ENCODE measurements at places on chromosomes 16 and 17.
A peak's percentile ranks its signal among the peaks of the same experiment; 100 is the strongest.

- peak; percentile 88 for DNase-seq
These were observed 180.1 kb downstream of the SPECC1 start for GRCh38 chr17:20189302-20189701.

DNA sequence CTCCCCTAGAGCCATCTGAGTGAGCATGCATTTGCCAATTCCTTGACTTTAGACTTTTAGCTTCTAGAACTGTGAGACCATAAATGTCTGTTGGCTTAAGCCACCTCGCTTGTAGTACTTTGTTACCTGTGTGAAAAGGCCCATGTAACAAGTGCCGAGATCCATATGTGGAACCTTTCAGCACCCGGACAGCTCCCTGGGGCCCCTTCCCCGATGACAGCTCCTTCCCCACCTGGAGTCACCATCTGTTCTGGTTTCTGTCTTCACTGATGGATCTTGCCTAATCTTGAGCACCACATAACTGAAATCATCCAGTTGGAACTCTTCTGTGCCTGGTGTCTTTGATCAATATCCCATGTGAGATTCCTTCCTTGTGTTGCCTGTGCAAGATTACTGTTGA is 78.9 kb upstream of the EEF2KMT start:
- no peak for DNase-seq

DNA sequence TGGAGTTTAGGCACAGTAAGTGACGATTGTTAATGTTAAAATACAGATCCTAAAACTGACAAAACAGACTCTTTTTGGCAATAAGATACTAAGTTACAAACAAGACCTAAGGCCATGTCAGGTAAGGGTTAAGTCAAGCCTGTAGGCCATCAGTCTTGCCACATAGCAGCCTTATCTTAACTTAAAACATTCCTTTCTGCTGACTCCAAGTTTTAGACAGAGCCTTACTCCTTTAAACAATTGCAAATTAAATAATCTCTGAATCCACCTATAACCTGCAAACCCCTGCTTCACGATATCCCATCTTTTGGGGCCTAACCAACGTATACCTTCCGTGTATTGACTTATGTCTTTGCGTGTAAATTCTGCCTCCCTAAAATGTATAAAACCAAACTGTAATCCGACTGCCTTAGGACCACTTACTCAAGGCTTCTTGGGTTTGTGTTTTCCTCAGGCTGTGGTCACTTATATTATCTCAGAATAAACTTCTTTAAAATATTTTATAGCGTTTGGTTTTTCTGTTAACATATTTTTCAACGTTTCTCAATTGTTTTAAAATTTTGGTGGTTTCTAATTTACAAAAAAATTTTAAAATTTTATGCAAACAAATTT is 64.4 kb downstream of the EFCAB5 start:
- DNase-seq, result no peak

GRCh38 chr16:49548325-49548970 is 174.8 kb downstream of the C16orf78 start:
- no peak for DNase-seq

- no peak for DNase-seq
These were observed at the start of gene CDYL2 for GRCh38 chr16:80804526-80805383. CDYL2 (minus strand) TSS chr16:80804598; CDS start chr16:80804173, 425 bp downstream.

GRCh38 chr16:10850478-10850850 is 26.5 kb upstream of the CIITA start:
- no peak for DNase-seq

DNA sequence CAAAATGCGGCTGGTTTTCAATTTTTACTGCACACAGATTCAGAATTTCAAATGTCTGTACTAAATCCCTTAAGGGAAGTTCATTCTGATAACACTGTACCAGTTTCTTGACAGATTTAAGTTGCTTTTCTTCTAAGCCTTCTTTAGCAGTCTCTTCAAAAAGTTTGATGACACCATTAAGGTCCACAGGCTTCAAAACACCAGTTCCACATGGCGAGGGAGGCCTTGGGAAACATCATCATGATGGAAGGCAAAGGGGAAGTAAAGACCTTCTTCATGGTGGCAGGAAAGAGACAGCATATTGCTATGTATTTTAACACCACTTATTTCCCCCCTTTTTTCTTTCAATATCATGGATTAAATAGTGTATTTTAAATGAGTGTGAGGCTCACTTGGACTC is 24.5 kb downstream of the NLRC5 start:
- DNase-seq, result no peak

DNA sequence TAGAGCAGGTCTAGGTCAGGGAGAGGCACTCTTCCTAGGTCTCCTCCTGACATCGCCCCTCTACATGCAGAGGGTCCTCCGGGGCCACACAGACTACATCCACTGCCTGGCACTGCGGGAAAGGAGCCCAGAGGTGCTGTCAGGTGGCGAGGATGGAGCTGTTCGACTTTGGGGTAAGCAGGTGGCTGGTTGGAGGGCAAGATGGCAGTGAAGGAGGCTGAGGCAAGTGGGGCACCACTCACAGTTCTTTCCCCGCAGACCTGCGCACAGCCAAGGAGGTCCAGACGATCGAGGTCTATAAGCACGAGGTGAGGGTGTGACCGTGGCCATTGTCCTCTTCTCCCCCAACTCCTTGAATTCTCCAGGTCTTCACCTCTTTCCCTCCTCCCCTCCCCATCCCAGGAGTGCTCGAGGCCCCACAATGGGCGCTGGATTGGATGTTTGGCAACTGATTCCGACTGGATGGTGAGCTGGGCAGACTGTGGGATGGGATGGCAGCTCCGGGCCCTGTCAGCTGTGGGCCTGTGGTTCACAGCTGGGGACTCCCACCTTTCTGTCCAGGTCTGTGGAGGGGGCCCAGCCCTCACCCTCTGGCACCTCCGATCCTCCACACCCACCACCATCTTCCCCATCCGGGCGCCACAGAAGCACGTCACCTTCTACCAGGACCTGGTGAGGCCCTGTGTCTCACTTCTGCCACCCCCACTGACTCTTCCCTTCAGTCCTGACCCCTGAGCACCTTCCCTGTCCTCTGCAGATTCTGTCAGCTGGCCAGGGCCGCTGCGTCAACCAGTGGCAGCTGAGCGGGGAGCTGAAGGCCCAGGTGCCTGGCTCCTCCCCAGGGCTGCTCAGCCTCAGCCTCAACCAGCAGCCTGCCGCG is 3.0 kb downstream of the THOC6 start:
- DNase-seq, result no peak

Measured in occipital lobe (tissue), 3 donors.